ENCODE measurements at places on chromosomes 4 and X.

GRCh38 chrX:81890521-81890920 is 688.6 kb downstream of the SH3BGRL start:
- no peak for DNase-seq

DNA sequence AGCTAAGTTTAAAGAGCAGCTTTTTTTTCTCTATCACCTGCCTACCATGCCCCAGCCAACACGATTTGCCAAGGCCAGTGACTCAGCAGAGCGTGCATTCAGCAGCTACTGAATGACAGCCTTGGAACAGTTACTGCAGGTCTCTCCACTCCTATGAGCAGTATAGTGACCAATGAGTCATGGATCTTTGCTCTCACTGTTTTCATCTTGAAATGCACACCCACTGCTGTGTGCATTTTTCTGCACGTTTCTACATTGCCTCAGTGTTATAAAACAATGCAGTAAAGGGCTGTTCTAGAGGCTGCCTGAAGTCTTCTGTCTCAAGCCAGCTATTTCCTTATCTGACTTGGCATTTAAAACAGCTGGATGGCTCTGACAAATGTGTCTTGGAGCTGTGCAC is 66.0 kb upstream of the C4orf54 start:
- no peak for DNase-seq

GRCh38 chr4:185651137-185651677 is 115.9 kb upstream of the PDLIM3 start:
- DNase-seq = no peak

DNA sequence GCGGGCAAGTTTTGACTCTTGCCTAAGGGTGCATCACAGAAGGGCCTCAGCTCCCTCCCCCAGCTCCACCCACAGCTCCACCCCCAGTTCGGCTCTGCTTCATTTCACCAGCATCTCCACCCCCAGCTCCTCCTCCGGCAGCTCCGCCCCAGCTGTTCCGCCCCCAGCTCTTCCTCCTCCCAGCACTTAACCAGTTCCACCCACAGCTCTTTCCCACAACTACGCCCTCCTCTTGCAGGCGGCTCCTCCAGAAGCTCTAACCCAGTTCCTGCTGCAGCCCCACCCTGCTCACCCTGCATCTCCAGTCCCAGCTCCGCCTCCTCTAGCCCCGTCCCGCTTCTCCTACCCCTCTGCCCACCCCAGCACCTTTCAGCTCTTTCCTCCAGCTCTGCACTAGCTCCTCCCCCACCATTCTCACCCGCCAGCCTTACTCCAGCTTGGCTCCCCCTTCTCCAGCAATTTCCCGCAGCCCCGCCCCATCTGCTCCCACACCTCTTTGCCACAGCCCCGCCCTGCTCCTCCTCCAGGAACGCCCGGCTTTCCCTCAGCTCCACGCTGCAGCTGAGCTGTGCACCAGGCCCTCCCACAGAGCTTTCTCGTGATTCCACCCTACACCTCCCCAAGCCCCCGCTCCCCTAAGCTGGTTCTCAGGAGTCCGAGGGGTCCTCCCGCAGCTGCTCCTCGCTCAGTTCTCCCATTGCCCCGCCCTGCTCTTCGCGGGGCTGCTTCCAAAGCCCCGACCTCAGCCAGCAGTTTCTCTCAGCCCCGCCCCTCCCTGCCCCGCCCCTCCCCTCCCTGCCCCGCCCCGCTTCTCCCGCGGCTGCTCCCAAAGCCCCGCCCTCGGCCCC is 1.3 kb upstream of the EOLA1 start:
- DNase-seq = peak; percentile 82

DNA sequence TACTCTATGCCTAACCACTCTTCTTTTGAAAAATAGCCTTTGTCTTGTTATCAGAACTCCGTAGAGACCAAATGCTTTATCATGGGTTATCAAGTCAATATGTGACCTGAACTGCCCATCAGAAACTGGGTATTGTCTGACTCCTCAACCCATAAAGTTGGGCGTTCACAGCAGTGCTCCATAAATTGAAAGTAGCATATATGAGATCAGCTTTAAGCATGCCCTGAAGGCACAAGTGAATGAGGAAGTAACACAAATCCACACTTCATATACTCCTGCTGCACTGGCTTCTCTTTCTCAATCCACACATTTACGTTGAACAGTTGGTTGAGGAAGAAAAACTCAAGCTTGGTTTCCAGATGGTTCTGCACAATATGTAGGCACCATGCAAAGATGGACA is 1106.0 kb downstream of the STIM2 start:
- DNase-seq = no peak

GRCh38 chrX:40209951-40210617 is 112.3 kb upstream of the BCOR start:
- no peak for DNase-seq

GRCh38 chrX:154000051-154000450 is 19.7 kb downstream of the IRAK1 start:
- no peak for DNase-seq
